ENCODE measurements at places on chromosomes 1 and 21.
A peak's percentile ranks its signal among the peaks of the same experiment; 100 is the strongest.

GRCh38 chr1:203638103-203638475, 11.5 kb downstream of the ATP2B4 start:
- no peak for DNase-seq

GRCh38 chr1:210264496-210265380, 32.1 kb downstream of the SERTAD4 start:
- DNase-seq, result no peak

GRCh38 chr1:2644591-2645101, 11.8 kb upstream of the MMEL1 start:
- DNase-seq, result no peak

DNA sequence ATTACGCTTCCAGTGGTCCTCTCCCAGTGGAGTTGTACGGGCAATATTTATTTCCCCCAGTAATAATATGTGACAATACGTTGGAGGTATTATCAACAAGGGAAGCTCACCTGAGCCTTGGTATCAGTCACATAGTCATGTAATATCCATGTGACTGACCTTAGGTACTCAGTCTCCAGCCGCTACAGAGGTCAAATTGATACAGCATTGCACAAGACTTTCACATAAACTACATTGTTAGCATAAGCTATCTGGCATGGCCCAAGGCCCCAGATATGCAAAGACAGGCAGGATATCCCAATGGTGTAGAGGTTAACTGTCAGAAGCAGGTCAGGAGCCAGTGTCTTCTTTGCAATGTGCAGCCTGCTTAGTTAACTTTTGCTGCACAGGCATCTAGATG, 15.3 kb upstream of the CHIT1 start:
- DNase-seq, result no peak

- DNase-seq, result peak; percentile 54
These were observed 4.0 kb downstream of the HAO2 start for GRCh38 chr1:119372503-119373086.

DNA sequence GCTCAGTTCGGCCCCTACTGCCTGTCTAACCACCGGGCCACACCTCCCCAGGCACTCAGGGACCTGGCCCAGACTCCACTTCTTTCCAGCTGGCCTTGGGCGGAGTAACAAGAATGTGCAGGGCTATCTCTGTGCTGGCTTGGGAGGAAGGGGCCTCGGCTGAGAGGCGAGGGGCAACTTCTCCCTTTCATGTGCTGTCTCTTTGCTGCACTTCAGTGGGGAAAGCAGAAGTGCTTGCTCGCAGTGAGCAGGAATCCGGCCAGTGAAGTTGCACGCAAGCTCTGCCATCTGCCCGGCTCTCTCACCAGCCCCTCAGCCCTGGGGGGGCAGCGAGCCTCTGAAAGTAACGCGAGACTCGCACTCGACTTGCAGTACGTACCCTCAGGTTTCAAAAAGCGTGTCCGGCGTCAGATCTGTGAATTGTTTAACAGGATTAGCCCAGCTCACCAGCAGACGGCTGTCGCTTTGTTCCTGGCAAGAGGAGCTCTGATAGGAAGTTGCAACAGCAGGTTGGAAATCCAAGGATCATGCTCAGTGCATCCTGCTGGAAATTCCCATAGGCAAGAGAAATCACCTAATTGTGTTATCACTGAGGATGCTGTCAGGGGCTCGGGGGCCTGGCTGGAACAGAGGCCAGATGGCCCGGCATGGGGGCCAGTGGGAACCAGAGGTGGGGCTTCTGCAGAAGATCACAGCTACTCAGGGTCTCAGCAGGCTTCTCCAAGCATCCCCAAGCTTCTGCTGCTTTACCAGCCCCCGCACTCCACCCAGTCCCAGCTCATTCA, 221.1 kb downstream of the NPHP4 start:
- peak; percentile 86 for DNase-seq

DNA sequence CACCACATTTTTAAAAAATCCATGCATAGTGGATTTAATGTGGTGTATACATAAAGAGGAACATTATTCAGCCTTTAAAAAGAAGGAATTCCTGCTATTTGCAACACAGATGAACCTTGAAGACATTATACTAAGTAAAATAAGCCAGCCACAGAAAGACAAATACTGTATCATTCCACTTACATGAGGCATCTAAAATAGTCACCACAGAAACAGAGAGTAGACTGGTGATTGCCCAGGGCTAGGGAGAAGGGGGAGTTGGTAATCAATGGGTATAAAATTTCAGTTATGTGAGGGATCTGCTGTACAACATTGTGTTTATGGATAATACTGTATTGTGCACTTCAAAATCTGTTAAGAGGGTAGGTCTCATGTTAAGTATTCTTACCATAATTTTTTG, 10.0 kb downstream of the FAM163A start:
- no peak for DNase-seq

- DNase-seq, result no peak
These were observed 7.0 kb downstream of the SMCP start for GRCh38 chr1:152884966-152885624.

DNA sequence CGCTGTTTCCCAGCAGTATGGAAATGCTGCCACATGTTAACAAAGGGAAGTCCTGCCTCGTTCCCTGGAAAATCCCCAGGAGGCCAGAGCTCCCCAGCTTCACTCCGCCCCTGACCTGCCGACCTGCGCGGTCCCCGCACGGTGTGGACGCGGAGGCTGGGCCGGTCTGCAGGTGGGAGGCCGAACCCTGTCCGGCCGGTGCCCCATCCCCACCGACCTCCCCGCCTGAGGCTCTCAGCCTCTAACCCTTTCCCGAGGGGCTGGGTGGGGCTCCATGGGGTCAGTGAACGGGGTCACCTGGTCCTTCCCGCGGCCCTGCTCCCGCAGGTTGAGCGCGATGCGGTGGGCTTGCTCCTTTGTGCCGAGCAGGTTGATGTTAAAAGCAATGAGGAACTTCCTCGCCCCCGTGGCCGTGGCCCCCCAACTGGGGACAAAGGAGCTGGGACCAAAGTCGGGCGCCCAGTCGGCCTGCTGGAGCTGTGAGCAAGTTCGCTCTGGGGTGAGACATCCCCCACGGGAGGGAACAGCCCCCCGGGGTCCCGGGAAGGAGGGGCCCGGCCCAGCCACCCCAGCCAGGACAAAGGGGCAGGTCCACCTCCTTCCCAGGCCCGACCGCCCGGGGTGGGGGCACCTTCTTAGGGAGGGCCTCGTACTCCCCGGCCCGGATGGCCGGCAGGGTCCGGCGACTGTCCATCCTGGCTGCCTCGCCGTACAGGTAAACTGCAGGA, 4.0 kb downstream of the FTCD start:
- no peak for DNase-seq

DNA sequence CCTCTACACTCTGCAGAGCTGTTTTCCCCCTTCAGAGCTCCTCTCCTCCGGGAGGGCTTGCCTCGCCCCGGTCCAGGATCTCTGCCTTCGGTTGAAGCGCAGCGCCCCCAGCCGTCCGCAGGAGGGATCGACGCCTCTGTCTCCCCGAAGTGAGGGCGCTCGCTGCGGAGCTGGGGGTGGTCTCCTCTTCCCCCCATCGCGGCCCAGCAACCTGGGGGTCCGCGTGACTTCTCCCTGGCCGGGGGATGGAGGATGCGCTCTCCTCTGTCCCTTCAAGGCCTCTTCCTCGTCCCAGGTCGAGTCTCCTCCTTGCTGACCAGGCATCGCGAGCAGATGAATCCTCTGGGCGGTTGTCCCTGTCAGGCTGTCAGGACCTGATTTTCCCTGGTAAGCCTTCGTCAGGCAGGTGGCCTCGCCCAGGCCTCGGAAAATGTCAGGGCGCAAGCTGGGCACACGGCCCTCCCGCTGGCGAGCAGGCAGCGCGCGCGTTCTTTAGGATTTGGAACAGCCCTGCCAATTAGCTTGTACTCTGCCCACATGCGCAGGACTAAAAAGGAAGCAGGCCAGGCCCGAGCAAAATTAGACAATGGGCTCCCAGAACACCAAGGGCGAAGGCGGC, 90.5 kb downstream of the EDEM3 start:
- peak; percentile 90 for DNase-seq

GRCh38 chr1:211912038-211912437, 81.5 kb upstream of the LPGAT1 start:
- DNase-seq, result no peak

DNA sequence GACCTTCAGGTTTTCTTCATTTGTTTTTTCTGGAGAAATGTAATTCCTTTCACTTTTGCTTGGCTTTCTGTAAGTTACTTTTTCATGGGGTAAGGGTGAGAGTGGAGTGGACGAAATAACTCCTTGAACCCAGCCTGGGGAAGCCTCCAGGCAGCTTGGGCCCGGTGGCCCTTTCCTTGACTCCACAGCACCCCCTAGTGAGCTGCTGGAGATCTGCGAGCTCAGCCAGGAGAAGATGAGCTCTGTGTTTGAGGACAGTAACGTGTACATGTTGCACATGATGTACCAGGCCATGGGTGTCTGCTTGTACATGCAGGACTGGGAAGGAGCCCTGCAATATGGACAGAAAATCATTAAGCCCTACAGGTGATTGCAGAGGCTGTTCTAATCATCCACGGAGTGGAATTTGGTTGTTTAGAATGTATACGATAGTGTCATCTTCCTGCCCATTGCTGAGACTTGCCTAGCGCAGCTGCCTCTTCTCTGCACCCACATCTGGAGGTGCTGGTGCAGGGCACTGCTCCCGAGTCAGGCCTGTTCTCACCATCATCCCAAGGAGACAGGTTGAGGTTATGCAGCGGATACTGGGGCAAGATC, 51.0 kb downstream of the SMYD2 start:
- peak; percentile 70 for DNase-seq

- no peak for DNase-seq
These were observed 211.7 kb downstream of the NFIA start for GRCh38 chr1:61293986-61294504.

- no peak for DNase-seq
These were observed 5.1 kb upstream of the BRDT start for GRCh38 chr1:91944087-91944486.

DNA sequence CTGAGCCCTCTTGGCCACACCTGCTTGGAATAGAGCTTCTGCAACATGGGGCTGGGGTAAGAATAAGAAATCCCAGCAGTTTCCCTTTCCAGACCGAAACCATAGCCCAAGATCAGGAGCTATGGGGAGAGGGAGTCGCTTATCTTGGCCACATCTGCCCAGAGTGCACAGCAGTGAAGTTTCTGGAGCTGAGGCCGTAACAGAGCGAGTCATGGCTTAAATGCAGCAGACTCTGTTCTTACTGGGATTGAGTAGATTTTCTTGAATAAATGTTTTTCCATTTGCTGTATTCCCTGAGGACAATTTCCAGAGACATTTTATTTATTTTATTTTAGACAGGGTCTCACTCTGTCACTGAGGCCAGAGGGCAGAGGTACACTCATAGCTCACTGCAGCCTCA, 33.5 kb downstream of the CFAP57 start:
- DNase-seq, result no peak

- no peak for DNase-seq
These were observed 167.2 kb downstream of the RUNX1 start for GRCh38 chr21:34881839-34882371.

GRCh38 chr1:157170677-157171515, 32.7 kb upstream of the ETV3 start:
- DNase-seq, result peak; percentile 72

DNA sequence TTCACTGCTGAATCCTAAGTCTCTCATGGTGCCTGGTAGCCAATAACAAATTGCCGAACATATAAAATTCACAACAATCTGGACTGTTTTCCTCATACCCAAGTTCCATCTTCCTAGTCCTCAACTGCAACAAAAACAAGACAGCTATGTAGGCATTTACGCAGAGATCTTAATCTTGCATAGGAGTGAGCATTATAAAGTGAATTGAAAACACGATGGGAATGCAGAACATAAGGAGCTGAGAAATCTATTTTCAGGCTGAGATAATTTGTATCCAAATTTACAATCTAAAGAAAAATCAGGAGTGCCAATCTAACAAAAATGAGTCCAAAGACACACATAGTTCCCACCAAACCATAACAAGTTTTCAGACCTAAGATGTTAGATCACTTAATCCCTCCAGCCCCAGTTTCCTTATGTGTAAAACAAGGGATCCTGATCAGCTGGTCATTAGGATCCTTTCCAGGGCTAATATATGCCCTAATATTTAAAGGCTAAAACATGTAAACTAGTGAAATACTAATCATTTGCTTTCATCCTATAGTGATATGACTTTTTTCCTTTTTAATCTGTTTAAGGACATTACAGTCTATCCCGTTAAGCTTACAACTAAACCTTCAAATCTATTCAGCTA, 1.9 kb downstream of the SLC16A1 start:
- DNase-seq, result no peak

- DNase-seq, result no peak
These were observed 96.5 kb downstream of the NEK7 start for GRCh38 chr1:198253259-198253658.

DNA sequence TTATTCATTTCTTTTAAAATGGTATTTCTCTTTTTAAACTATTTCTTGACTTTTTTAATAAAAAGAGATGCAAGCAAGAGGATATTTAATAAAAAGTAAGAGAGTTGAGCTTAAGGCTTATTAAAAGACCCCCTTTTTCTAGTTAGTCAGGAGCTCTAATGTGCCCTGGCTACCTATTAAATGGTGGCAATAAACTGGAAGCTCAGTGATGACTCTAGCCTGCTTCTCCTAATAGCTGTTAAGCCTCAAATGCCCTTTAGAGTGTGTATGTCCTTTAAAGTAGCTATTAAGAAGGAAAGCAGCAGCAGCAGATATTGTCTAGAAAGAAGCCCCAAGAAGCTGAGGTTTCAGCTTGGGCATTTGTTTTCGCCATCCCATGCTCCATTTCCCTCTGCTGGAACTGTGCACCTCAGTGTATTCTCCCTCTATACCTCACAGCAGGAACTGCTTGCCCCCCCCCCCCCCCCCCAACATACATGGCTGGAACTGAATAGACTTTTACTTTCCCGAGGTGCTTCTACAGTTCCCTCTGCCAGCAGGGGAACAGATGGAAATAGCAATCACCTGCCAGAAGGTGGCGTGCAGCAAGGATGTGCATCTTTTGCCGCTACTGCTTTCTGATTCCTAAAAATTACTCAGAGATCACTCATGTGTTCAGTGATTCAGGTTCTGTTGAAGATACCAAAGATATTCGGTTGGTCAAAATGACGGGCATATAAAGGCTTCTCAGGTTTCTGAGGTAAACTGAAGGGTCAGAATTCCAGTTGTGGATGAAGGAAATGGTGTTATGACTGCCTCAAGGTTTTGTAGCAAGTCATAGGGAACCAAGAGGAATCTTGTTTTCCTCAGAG, 2.5 kb downstream of the RGS4 start:
- peak; percentile 73 for DNase-seq

Data from ecto neural progenitor cell (in vitro differentiated cells).